Amniotic epithelial cell (primary cell): ENCODE measurements at places on chromosomes 7 and 10.

GRCh38 chr7:143269251-143269650 is 6.0 kb downstream of the GSTK1 start:
- no peak for DNase-seq

DNA sequence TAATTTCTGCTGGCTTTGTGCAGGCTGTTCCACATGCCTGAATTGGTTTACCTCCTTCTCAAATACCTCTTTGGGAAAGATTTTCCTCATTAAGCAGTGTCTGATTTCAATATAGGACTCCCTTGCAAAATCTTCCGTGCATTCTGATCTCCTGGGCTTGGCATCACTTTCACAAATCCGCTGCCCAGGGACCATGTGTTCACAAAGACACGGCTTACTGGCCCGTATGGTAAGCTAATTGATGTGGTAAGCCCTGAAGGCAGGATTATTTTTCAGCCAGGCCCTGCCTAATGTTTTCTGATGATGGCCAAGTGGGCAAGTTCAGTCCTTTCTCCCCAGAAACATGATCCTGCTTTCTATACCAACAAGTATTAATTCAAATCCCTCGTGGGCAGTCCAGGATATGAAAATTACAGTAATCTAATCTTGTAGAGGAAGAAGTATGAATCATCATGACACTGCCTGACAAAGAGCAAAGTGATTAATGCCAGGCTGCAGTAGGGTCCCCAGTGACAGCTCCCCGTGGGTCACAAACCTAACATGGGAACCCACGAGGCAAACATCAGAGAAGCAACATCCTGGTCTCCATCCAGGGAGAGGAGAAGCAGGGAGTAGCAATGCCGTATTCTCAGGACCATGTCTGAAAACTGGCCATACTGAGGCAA is 11.6 kb upstream of the SVIL start:
- peak; percentile 91 for DNase-seq

DNA sequence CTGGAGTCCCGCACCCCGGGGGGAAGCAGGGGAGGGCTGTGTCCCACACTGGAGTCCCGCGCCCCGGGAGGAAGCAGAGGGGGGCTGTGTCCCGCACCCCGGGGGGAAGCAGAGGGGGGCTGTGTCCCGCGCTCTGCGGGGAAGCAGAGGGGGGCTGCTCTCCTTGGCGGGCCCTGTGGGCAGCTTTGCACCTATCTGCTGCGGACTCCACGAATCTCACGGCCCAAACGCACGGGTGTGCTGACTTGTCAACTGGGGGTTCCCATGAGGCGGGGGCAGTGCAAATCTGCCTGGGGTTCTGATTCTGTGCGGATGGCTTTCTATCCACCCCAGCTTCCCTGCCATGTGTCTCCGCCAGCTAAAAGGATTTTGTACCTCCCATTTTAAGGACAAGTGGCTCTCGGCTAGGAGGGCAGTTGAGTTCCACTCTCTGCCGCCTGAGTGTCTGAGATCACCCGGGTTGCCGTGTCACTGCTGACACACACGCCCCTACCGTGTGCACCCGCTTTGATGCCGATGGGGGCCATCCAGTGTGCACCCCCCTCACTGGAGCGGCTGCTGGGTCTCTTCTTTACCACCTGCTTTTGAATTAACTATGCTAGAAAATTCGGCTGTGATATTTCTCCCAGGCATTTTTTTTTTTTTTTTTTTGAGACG is 20.5 kb downstream of the GPER1 start:
- no peak for DNase-seq

GRCh38 chr7:104826135-104826534 is 187.9 kb upstream of the KMT2E start:
- no peak for DNase-seq

DNA sequence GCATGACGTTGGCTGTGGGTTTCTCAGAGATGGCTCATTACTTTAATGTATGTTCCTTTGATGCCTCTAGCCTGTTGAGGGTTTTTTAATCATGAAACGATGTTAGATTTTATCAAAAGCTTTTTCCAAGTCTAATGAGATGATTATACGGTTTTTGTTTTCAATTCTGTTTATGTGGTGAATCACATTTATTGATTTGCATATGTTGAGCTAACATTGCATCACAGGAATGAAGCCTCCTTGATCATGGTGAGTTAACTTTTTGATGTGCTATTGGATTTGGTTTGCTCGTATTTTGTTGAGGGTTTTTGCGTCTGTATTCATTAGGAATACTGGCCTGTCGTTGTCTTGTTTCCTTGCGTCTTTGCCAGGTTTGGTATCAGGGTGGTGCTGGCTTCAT is 52.3 kb upstream of the PTPN12 start:
- DNase-seq, result no peak

GRCh38 chr10:69800109-69800508 is 1.6 kb upstream of the COL13A1 start:
- DNase-seq, result peak; percentile 38

DNA sequence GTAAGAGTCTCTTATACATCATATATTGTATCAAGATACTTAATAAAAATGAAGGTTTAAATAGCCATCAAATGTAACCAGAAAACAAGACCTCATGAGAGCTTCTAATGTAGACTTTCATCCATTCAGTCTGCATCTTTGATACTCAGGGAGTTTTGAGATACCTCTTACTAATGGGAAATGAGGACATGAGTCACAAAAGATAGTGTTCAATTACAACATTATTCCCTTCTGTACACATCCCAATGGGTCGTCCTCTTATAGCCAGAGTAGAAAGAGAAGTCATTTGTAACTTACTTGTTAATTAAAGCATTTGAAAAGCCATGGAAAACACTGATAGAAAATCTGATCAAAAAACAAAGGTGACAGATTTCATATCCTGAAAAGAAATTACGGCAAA is 19.4 kb downstream of the SHTN1 start:
- no peak for DNase-seq

DNA sequence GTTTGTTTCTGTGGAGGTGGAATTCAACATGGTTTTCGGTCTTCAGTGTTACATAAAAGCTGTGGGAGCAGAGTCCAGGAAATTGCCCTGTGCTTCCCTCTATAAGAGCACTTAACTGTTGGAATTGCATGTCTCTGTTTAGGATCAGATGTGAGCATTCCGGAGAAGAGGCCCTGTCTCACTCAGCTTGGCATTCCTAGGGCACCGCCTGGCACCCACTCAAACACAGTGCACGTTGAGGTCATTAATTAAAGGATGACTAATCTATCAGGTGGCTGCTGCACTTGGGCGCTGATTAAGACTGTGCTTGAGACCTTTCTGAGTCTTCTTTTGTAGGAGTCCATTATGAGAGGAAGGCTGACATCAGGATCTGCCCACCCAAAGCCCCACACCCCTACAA is 82.8 kb upstream of the VIPR2 start:
- DNase-seq, result no peak

GRCh38 chr7:100016215-100016901 is 962 bp downstream of the ZKSCAN1 start:
- no peak for DNase-seq

DNA sequence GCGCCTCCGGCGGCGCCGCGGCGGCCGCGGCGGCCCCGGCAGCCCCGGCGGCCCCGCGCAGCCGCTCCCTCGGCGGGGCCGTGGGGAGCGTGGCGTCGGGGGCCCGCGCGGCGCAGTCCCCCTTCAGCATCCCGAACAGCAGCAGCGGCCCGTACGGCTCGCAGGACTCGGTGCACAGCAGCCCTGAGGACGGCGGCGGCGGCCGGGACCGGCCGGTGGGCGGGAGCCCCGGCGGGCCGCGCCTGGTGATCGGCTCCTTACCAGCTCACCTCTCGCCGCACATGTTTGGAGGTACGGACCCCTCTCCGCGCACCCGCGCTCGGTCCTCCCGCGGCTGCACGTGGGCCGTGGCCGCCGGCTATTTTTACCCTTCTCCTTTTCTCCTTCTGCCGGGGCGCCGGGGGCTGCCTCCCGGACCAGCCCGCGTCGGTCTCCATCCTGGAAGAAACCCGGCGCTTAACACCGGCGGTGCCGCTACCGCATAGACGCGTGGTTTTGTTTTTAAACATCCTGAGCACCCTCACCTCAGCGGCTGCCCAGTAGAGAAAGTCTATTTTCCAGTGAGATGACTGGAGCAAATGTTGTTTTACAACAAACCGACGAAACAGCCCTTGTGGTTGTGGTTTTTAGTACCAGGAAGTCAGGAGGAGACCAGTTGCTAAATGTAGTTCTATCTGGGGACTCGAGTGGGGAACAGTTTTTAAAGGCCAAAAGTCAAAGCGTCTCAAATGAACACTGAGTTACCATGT is 1.3 kb downstream of the ZNRF2 start:
- DNase-seq, result peak; percentile 74

- DNase-seq, result no peak
These were observed 197.6 kb downstream of the DIP2C start for GRCh38 chr10:491667-492424.

GRCh38 chr7:108222236-108222892 is 92.2 kb upstream of the LAMB4 start:
- DNase-seq, result peak; percentile 47

- DNase-seq, result no peak
These were observed 119.6 kb upstream of the AFAP1L2 start for GRCh38 chr10:114523876-114524275.

- no peak for DNase-seq
These were observed 629.6 kb upstream of the DPP6 start for GRCh38 chr7:153422291-153423209.

GRCh38 chr10:117554241-117554814 is 11.8 kb downstream of the EMX2 start:
- DNase-seq, result no peak

- DNase-seq, result no peak
These were observed 230.7 kb downstream of the KCNMA1 start for GRCh38 chr10:77406764-77407430.

DNA sequence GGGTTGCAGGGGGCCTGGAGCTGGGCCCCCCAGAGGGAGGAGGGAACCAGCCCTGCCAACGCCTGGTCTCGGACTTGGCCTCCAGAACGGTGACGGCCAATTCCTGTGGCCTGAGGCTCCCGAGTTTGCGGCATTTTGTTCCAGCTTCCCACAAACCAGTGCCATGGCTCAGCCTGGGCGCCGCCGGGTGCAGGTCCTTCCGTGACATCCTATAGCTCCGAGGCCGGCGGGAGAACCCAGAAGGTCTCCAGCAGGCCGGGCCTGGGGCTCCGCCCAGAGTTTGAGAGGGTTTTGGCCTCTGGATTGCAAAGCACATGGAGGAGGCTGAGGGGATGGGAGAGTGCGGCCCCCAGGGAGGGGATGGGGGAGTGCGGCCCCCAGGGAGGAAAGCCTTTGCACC is 92.6 kb downstream of the UNCX start:
- DNase-seq, result no peak

DNA sequence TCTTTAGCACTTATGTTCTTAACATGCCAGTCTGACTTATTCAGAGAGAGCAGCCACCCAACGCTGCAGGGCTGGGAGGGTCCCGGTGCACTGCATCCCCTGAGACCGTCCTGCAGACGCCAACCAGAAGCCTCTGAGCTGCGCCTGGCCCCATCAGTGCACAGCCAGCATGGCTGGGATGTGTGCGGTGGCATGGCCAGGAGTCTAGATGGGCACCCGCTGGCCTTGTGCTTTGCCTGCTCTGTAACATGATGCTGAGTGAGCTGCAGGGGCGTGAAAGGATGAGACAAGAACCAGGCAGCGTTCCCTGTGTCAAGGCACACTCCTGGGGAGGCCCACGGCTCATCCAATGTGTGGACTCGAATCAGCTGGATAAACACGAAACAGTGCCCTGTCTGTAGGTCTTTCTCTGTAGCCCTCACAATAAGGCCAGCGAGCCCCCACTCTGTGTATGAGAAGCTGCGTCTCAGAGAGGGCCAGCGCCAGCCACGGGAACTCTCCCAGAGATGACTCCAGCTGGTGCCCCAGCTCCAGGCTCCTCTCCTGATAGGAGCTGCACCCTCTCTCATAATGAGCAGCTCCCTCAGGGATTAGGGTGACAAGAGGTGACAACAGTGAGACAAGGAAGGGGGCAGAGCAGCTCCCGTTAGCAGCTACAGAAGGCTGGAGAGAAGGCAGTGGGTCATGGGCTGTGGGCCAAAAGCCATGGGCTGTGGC is 96.8 kb downstream of the TNS3 start:
- no peak for DNase-seq

DNA sequence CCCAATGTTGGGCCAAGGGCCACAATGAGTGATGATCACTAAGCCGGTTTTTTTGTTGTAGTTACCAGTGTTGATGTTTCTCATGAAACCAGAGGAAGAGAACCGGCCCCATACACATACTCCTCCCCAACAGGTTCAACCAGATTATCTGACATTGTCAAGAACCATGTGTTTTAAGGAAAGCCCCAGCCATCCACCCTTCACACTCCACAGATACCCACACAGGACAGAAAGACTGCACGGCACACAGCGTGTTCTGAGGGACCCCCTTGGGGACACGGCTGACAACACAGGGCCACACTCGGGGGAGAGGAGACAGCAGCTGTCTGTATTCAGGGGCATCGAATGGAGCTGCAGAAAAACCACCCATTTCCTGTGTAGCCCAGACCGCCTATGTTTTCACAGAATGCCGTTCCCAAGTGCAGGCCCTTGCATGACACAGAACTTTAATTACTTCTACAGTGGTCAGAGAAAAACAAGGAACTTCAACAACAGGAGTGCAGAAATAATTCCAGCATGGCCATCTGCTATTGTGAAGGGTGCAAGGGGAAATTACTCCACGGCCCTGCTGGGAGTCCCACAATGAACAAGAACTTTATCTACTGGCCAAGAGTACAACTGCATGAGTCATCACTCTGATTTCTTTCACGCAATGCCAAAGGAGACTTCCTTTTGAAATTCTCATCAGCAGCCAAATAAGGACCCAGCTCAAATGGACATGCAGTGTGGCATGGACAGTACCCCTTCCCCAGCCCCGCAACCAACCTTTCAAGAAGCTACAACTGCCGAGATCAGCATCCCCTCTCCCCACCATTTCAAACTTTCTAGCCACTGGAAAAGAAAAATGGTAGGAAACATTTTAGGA is 2.3 kb downstream of the KLF6 start:
- DNase-seq, result peak; percentile 98

GRCh38 chr10:129870961-129871621 is 93.0 kb downstream of the EBF3 start:
- no peak for DNase-seq

GRCh38 chr7:120806669-120807068 is 51.3 kb downstream of the TSPAN12 start:
- DNase-seq, result peak; percentile 71

DNA sequence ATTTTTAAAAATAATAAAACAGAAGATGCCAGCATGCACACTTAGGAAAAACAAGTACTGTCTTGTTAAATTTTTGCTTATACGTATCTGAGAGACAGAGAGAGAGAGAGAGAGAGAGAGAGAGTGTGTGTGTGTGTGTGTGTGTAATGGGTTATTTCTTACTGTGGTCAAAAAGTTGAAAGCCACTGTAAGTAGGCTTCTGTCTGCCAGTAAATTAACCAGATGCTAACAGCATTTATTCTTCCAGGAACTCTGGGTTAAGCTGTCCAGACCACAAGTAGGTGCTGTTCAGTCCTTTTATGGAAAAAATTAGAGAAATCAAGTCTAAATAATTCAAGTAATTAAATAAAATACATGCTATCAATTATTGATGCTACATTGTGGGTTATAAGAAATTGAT is 39.7 kb downstream of the RNF32 start:
- DNase-seq, result peak; percentile 60
